ENCODE measurements at places on chromosomes 3 and 15.
A peak's percentile ranks its signal among the peaks of the same experiment; 100 is the strongest.

DNA sequence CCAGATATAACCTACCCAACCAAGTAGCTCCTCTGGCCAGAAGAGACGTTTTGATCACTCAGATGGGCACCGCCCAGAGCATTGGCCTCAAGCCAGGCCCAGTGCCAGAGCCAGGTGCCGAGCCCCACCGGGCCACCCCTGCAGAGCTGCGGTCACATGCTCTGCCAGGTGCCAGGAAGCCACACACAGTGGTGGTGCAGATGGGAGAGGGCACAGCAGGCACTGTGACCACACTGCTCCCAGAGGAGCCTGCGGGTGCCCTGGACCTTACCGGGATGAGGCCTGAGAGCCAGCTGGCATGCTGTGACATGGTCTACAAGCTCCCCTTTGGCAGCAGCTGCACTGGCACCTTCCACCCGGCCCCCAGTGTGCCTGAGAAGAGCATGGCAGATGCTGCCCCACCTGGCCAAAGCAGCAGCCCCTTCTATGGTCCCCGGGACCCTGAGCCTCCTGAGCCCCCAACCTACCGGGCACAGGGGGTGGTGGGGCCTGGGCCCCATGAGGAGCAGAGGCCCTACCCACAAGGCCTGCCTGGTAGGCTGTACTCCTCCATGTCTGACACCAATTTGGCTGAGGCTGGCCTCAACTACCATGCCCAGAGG, 19.1 kb upstream of the APEH start:
- DNase-seq, result no peak

- DNase-seq, result no peak
These were observed 7.9 kb upstream of the GP9 start for GRCh38 chr3:129052675-129053074.

GRCh38 chr3:111690242-111690641, 95.1 kb upstream of the ZBED2 start:
- DNase-seq, result no peak

GRCh38 chr15:26157081-26157480, 294.0 kb upstream of the ATP10A start:
- DNase-seq, result no peak

GRCh38 chr15:92808598-92809063, 91.5 kb upstream of the CHD2 start:
- no peak for DNase-seq

- no peak for DNase-seq
These were observed 22.4 kb upstream of the MEIS2 start for GRCh38 chr15:37122703-37123102.

- no peak for DNase-seq
These were observed 59.4 kb downstream of the MCTP2 start for GRCh38 chr15:94290730-94291129.

DNA sequence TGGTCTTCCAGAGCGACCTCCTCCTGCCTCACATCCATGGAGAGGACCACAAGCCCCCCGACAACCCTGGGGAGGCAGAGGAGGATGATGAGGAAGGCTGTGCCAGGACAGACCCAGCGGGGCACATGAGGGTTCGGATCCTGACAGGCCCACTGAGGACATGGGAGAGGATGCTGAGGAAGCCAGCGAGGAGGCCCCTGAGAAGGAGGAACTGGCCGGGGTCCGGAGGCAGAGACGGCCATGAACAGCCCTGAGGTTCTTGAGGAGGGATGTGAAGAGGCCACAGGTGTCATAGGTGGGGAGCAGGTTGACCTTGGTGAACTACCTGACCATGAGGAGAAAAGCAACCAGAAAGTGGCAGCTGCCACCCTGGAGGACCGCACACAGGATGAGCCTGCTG, 54.9 kb upstream of the WNT7A start:
- no peak for DNase-seq

GRCh38 chr15:64122936-64123351, 27.2 kb downstream of the SNX1 start:
- DNase-seq, result no peak

GRCh38 chr15:84949043-84949442, 32.6 kb upstream of the PDE8A start:
- no peak for DNase-seq

GRCh38 chr15:89566621-89567294, 8.5 kb upstream of the TICRR start:
- no peak for DNase-seq

DNA sequence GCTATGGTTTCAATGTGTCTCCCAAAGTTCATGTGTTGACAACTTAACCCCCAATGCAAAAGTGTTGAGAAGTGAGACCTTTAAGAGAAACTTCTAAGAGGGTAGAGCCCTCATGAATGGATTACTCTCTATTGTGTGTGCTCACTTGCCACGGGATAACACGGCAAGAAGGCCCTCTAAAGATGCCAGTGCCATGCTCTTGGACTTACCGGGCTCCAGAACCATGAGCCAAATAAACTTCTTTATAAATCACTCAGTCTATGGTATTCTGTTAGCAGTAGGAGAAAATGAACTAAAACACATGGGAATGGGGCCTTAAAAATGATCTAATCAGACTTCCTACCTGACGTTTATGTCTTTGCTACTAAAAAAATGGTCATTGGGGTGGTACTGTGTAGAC, 2.6 kb upstream of the TCF12 start:
- no peak for DNase-seq

DNA sequence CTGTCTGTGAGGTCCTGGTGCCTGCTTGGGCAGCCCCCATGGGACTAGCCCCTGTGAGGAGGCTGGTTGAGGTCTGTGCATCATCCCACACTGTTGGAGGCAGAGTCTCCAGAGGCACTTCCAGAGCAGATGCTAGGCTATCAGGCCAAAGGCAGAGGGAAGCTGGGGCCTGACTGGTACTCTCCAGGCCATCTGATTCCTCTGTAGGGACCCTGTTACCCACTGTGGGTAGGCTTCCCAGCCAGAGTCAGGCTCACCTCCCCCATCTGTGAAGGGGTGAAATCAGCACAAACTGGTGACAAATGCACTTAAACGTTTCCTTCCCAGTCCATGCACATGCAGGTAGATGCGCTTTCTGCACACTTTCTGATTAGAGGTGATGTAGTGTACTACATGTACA, 212.6 kb upstream of the TOPAZ1 start:
- DNase-seq, result no peak

DNA sequence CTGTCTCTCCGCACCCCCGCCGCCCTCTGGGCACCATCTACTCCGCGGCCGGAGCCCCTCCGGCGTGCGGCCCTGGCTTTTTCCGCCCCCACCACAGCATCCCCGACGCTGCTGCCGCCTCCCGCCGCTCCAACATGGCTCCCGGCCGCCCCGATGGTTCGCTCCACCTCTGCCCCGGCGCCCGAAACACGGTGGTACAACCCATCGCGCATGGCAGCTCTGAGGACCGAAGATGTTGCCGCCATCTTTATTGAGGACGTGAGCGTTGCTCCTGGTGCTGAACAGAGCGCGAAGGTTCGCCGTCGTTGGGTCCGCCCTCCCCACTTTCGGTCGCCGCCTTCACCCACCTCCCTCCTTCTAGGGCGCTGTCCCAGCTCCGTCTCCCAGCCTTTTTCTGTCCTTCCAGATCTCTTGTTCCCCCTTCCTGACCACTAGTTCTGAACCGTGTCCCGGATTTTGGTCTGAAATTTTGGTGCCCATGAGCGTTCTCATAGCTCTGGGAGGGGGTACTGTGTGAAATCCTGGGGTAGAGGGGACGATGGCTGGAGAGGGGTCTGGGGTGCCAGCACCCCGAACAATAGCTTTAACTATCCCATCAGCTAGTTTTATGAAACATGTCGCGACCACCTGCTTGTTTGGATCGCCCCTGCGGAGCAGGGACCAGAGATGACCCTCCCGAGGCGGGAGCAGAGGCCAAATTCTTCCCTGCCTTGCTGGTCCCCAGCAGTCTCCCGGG, at the start of gene CELSR3:
Gene CELSR3, minus strand, starts transcription at position 134 of the 736 bp plus-strand sequence. CDS start 252 bp downstream, outside the sequence.
- peak; percentile 75 for DNase-seq

DNA sequence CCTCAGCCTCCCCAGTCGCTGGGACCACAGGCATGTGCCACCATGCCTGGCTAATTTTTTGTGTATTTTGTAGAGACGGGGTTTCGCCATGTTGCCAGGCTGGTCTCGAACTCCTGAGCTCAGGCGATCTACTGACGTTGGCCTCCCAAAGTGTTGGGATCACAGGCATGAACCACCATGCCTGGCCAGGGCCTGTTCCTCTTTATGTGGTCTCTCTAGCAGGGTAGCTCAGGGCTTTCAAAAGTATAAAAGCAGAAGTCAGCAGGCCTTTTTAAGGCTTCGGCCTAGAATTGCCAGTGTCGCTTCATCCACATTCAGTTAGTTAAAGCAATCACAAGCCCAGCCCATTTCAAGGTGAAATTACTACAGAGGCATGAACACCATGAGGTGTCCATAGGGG, 7.6 kb downstream of the VHL start:
- DNase-seq, result no peak

DNA sequence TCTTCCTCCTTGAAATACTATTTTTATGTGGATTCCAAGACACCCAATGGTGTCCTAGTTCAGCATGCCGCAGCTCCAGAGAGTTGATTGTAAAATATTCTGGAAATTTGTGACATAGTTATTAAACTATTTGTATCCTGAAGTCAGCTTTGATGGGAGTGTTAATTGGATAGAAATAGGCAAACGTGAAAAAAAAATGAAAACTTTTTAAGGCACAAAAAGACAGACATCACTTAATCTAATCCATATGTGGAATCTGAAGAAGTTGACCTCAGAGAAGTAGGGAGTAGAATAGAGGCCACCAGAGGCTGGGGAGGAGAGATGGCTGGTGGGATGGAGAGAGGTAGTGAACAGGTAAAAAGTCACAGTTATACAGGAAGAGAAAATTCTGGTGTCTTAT, 704.2 kb downstream of the ROBO1 start:
- no peak for DNase-seq

- no peak for DNase-seq
These were observed 13.8 kb upstream of the SEMA4B start for GRCh38 chr15:90187257-90187868.

- DNase-seq, result no peak
These were observed 64.7 kb downstream of the ISG20 start for GRCh38 chr15:88703533-88703932.

DNA sequence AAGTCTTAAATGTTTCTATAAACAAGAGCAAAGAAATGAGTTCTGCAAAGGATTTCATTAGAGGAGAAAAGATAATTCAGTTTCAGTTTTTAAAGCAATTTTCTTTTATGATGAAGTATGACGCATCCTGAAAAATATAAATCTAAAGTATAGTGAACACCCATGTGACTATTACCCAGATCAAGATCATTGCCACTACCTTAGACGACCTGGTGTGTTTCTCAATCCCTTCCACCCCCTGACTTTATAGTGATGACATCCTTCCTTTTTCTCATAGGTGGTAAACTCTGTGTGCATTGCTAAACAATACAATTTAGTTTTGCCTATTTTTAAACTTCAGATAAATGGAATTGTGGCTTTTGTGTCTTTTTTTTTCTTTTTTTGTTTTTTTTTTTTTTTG, 8.4 kb downstream of the STT3B start:
- no peak for DNase-seq

DNA sequence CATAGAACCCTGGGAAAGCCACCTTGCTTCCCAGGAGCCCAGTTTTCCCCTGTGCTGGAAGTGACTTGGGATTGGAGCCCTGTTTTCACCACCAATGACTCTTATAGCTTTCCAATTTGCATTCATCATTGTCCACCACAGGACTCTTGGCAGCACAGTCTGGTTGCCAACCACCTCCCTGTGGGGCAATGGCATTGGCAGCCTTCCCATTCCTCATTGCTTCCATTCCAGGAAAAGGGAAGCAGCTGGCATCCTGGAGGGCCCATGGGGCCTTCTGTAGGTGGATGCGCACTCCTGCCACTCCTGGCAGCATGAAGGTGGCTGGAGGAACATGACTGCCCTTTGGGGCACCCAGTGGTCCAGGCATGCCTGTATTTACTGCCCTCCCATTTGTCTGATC, 57.7 kb downstream of the FEM1B start:
- no peak for DNase-seq

DNA sequence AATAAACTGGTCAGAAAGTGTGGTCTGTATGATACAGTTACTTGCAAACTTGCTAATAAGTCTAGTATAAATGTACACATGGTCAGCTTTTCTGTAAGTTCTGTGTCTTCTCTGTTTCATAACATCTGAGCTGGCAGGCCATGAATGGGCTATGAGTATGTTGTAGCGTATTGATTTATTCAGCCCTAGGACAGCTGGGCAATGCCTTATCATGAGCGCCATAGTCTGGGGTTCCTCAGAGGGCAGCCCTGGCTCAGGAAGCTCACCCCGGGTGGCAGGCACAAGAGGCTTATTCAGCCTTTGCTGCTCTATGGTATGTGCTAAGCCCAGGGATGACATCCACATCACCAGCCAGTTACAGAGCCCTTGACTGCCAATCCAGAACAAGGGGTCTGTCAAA, 50.7 kb upstream of the CCR2 start:
- DNase-seq, result no peak

DNA sequence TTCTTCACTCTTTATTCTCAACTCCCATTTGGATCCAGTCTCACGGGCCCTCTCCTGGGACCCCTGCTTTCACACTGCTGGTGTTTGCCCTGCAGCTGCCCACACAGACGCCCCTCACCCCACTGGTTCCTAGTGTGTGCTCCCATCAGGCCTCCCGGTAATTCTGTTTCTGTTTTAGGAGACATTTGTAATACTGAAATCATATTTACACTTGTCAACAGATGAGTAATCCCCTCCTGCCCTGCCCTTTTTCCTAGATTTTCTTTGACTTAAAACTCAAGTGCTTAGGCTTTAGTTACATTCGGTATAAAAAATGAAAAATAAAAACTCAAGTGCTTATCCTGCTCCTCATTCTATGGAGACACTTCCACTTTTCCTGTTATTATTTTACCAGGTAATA, 18.4 kb upstream of the ABTB1 start:
- no peak for DNase-seq

- DNase-seq, result no peak
These were observed 18.4 kb upstream of the KCNMB2 start for GRCh38 chr3:178517665-178518334.

DNA sequence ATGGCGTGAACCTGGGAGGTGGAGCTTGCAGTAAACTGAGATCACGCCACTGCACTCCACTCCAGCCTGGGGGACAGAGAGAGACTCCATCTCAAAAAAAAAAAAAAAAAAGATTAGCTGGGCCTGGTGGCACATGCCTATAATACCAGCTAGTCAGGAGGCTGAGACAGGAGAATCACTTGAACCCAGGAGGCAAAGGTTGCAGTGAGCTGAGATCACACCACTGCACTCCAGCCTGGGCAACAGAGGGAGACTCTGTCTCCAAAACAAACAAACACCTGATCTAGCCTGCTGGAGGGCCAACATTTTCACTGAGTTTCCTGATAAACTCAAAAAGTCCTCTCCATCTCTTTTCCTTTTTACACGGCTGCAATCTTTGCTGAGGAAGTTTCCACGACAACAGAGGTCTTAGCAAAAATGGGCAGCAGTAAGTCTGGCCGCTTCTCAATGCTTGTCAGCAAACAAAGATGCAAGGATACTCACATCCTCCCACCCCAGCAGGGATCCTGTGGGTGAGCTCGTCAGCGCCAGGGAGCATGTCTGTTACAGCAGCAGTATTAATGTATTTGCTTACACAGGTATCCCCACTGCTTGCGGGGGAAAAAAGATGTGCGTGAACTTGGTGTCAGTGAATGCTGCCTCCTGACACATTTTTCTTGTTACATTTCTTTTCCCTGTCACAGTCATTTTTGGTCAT, 21.0 kb upstream of the CCDC174 start:
- no peak for DNase-seq

- no peak for DNase-seq
These were observed 10.8 kb upstream of the VILL start for GRCh38 chr3:37979541-37980461.

Data from CD4-positive, alpha-beta T cell treated with Interleukin-10 for 1 hour (primary cell).